Activated CD4-positive, alpha-beta T cell treated with anti-CD3 and anti-CD28 coated beads for 1 hour (primary cell): ENCODE measurements at places on chromosomes 16 and 17.

- DNase-seq = no peak
These were observed 3.0 kb upstream of the QPRT start for GRCh38 chr16:29675811-29676643.

DNA sequence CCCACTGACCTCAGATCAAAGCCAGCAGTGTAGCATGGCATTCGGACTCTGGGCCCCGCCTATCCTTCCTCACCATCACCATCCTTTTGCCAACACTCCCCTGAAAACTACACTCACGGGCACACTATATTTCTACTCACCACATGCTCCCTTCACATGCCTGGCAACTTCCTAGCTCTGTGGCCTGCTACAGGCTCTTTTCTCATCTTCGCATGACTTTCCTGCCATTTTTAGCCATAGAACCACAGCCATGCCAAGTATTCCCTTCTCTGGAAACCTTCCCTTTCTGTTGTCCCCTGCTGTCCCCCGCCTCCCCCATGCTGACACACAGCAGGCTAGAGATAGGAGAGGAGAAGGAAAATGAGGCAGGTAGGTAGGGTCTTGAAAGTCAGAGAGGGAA, 45.5 kb upstream of the MMP2 start:
- no peak for DNase-seq

- DNase-seq = no peak
These were observed 20.9 kb upstream of the MPRIP start for GRCh38 chr17:17021194-17021863.

DNA sequence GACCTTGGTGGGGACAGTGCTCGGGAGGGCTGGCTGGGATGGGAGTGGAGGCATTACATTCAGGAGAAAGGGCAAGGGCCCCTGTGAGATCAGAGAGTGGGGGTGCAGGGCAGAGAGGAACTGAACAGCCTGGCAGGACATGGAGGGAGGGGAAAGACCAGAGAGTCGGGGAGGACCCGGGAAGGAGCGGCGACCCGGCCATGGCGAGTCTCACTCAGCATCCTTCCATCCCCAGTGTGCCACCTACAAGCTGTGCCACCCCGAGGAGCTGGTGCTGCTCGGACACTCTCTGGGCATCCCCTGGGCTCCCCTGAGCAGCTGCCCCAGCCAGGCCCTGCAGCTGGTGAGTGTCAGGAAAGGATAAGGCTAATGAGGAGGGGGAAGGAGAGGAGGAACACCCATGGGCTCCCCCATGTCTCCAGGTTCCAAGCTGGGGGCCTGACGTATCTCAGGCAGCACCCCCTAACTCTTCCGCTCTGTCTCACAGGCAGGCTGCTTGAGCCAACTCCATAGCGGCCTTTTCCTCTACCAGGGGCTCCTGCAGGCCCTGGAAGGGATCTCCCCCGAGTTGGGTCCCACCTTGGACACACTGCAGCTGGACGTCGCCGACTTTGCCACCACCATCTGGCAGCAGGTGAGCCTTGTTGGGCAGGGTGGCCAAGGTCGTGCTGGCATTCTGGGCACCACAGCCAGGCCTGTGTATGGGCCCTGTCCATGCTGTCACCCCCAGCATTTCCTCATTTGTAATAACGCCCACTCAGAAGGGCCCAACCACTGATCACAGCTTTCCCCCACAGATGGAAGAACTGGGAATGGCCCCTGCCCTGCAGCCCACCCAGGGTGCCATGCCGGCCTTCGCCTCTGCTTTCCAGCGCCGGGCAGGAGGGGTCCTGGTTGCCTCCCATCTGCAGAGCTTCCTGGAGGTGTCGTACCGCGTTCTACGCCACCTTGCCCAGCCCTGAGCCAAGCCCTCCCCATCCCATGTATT, 1.1 kb downstream of the CSF3 start:
- DNase-seq = no peak

GRCh38 chr17:40178660-40179059, 1.4 kb downstream of the RAPGEFL1 start:
- no peak for DNase-seq

GRCh38 chr17:34502426-34502825, 77.0 kb upstream of the TMEM132E start:
- DNase-seq = no peak

DNA sequence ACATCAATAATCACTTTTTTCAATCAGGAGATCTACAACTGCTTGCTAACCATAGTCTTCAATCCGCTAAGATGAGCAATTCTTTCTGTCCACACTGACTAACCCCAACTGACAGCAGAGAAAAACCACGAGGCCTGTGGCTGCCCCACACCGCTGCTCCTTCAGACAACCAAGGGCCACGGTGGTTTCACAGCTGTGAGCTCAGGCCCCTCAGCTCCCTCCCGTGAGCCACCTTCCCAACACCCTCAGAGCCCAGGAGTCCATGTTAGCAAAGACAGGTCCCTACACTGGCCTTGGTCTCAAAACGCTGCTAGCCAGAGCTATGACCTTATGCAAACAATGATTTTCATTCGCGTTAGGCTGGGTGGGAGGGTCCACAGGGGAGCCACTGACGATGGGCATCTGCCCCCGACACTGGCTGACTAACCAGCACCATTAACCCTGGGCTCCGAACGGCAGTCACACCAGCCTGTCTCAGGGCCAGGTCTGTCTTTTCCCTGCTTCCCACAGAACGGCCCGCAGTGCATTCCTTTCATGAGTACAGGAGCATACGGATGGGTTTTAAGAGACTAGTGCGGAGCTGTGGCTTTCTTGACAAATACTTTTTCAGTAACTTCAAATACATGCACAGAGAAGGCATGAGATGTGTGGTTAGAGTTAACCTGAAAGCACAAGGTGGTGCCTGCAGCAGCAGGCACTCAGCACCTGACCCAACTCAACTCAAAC, 67.3 kb downstream of the ANKRD11 start:
- no peak for DNase-seq

DNA sequence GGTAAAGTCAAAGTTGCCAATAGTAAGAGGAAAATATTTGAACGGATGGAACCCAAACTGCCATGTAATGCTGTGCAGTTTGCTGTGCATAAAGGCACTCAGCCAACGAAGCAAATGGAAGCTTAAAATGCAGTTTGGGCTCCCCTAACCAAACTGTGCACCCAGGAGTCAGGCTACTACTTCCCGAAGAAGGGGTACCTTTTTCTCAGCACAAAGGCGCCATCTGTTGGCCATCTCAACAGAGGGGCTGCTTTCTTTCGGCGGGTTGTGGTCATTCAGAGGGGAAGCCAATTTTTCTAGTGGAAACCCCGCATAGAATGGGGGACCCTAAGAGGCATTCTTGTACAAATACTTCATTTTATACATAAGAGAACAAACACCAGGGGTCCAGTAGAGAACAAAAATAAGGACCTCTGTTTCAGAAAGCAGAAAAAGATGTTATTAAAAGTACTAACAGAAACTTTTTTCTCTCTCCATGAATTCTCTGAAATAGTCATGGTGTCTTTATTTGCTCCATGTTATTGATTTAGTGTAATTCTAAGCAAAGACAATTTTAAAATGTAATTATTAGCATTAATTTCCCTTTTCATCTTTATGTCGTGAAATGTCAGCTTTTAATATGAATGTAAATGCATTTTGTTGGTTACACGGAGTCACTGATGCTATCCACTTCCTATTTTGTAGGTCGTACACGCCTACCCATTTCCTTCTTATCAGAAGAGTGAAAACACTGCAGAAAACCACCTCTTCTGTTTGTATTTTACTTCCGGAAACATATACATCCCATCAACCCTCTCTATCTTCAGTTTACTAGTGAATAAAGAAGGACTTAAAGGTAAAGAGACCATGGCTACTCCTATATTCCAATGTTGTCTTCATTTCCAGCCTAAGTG, 453.3 kb downstream of the KCNJ2 start:
- no peak for DNase-seq
